ENCODE measurements at places on chromosomes 4 and X.

DNA sequence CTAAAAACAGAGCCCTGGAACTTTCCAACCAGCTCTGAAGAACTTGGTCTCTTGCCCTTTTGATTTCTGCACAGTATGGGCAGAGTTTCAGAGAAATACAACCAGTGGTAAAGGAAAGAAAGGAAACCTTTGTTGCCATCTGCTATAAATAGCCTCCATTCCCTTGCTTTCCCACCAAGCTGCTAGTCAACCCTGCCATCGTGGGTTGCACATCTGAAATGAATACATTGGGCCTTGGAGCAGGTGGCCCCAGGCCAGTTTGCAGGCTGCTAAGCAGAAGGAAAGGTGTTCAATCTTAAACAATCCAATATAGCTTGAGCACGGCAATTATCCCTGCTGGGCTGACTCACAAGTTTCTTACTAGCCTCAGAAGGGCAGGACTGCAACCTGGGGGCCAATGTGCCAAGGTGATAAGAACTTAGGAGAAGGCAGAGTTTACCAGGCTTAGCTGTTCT is 142.5 kb downstream of the PPARGC1A start:
- DNase-seq: no peak

- DNase-seq: no peak
These were observed 59.0 kb downstream of the APBB2 start for GRCh38 chr4:41155194-41155830.

- DNase-seq: no peak
These were observed 109.2 kb upstream of the EDNRA start for GRCh38 chr4:147371661-147372060.

DNA sequence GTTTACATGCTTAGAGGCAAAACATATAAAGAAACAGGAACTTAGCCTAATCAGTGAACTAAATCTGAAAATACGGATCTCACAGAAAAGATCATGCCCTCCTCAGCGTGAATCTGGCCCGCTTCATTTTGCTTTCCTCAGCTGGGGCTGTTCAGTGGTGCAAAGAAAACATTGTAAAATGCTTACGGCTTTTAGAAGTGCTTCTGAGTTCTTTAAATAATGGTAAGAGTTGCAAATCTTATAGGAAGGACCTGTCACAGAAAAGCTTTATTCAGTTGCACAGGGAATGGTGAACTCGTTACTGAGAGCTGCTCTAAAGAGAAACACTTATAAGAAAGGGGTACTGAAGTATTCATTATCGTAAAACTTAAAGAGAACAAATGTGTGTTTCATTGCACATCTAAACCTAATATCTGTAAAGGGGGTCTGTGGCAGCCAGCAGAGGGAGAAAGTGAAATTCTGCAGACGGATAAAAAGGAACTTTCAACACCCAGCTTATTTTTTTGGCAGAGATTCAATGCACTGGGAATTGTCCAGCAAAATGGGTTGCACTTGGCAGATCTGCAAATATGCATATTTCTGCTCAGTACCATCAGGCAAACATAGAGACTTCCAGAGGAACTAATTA is 139.2 kb upstream of the ANK2 start:
- no peak for DNase-seq

- DNase-seq: no peak
These were observed 14.2 kb downstream of the PHOX2B start for GRCh38 chr4:41734371-41734770.

DNA sequence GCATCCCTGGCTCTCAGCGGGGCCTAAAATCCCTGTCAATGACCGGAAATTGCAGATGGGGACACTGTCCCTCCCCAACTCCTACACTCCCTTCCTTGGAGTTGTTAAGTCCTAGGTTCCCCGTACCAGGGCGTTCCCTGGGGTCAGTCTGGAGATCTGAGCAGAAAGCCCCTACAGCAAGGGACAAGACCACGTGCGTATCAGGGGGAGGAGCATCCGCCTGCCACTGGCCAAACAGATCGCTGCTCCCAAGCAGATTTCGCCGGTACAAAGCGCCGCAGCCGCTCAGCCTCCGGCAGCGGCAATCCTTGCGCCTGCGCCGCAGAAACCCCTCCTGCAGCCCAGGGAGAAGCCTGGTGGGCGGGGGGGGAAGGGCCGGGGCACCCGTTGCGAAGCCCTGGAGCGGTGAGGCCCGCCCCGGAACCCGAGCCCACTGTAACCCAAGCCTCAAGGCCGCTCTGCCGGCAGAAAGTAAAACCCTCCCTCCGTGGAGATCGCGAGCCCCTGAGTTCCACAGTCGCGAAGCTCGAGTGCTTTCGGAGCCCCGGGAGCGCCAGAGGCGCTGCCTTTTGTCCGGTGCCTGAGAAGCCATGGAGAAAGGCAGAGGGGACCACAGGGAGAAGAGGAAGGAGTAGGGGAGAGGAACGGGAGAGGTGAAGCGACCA is 2.7 kb downstream of the CRMP1 start:
- no peak for DNase-seq

- DNase-seq: no peak
These were observed at the start of gene DIPK2B for GRCh38 chrX:45200741-45201234. TSS of gene DIPK2B (minus strand) at chrX:45200876. CDS start at chrX:45200826, 50 bp downstream.

GRCh38 chr4:25863347-25863784 is 578 bp upstream of the SEL1L3 start:
- DNase-seq: no peak

DNA sequence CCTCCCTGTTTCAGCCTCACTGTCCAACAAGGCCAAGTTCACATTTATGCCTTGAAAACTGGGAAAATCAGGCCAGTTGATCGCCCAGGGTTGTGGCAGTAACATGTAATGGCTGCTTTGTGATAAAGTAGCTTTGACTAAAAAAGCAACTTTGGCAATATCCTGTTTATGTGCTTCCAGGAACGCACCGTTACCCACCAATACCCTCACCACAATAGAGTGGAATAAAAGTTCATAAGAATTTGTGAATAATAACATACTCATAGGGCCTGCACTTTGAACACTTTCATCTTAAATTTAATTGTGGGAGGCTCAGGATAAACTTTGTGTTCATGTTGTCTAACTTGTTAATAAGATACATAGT is 80.7 kb upstream of the MAML3 start:
- no peak for DNase-seq

DNA sequence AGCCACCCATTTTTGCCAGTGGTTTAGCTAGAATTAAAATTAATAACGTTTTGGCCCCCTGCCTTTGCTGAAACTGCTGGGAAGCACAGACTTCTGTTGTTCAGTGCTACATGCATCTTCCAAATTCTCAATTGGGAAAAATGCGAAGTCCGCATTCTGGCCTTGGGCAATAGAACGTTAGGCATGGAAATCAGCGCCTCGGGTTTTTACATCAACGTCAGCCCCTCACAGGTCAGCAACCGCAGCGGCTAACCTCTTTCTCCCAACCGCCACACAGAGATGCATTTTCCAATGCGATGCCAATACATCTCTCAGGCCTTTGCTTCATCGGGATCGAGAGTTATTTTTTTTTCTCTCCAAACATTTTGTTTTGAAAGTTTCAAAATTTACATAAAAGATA is 339.1 kb downstream of the DCHS2 start:
- DNase-seq: no peak

All from stimulated activated CD4-positive, alpha-beta T cell treated with anti-CD3 and anti-CD28 coated beads, TNF-alpha, amount 100 ng/mL, for 1 hour (primary cell).